ENCODE measurements at places on chromosomes 5 and 9.

- DNase-seq = no peak
Measured at GRCh38 chr9:104805441-104805840, 41.5 kb downstream of the NIPSNAP3B start.

- DNase-seq = peak; percentile 83
Measured at GRCh38 chr9:34408173-34408572, 31.5 kb upstream of the MYORG start.

DNA sequence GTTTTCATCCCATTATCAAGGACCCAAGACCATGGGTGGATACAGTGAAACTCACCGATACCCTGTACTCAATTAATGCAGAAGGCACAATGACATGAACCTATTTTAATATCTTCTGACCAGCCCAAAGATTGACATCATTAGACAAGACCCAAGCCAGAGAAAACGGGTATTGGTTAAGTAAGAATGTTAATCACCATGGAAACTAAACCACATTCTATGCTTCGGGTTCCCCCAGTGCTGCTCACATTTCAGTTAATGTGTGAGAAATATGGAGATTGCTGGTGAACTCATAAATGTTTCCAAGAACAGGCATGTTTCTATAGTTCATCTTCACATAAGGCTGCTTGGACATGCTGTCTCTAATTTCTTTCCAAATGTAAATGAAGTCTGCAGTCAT lies 77.0 kb downstream of the IRX2 start:
- DNase-seq = no peak

GRCh38 chr5:150449517-150450339 lies at the start of gene RPS14:
Gene RPS14, minus strand, starts transcription at chr5:150449739. Its CDS starts 2,006 bp downstream, at chr5:150447733.
- DNase-seq = peak; percentile 90

GRCh38 chr9:96565671-96566497 lies 53.8 kb downstream of the CDC14B start:
- DNase-seq = no peak

GRCh38 chr5:17340379-17340778 lies 122.9 kb downstream of the BASP1 start:
- no peak for DNase-seq

DNA sequence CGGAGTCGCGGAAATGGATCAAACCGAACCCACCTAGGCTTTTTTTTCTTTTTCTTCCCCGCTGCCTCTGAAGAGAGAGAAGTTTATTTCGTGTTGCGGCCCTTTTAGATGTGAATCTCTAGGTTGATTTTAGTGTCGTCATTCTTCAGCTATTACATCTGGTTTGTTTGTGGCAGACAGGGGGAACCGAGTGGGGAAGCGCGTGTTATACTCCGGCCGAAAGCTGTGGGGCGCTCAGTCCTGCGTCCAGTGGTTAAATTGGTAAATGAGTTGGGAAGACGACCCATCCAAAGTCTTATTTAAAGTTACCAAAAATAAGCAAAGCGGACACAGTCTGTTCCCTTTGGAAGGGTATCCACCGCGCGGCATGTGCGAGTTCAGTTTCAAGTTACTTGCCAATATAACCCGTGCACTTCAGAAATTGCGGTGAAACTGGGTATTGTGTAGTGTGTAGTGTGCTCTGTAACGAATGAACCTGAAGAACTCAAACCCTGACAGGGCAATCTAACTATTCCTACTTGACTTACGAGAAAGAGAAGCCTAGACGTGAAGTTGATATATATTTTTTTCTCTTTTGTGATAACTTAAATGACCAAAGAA lies 1.3 kb downstream of the MAN2A1 start:
- peak; percentile 58 for DNase-seq

GRCh38 chr9:105483618-105484017 lies 35.8 kb downstream of the FSD1L start:
- no peak for DNase-seq
